ENCODE measurements at places on chromosomes 13 and 19.

DNA sequence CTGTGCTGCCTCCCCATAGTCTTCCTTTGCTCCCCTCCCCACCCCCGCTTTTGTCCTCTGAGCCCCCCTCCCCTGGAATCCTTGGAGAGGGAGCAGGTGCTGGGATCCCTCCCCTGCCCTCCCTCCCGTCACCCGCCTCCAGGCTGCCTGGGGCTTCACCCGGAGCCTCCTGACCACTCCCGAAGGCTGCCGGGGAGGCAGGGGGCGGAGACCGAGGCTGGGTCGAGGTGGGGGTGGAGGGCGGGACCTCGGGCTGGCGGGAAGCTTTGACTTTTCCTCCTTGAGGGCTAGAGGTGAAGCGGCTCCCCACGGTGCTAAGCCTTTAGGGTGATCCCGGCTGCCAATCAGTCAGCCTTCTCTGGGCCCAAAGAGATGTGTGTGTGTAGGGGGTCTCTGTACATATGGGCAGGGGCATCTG lies 1.5 kb downstream of the KMT5C start:
- DNase-seq, result peak; percentile 64

DNA sequence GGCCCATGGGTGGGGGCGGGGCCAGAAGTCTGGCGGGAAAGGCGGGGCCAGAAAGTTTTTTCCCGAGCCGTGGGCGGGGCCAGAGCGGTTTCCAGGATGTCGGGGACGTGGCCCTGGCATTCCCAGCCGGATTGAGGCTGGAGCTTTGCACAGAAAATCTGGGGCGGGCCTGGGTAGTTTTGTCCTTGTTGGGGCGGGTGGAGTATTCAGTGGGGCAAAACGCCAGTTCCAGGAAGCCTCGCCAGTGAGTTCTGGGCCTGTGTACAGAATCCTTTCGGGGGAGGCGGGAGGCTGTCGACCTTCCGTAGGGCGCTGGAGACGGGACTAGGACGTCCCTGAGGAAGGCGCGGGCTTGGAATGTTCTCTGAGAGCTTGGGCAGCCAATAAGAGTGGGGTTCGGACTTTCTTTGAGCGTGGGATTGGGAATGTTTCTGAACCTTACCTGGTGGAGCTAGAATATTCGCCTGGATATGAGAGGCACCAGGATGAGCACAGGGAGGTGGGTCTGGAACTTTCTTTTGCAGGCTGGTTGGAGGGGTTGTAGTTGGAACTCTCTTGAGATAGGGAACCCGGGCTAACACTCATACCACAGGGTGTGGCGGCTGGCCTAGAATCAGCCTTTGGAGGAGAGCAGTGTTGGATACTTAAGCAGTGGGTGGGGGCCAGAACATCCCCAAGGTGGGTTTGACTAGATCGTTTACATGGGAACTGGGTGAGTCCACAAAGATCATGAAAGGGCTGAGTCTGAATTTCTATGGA lies 1.3 kb downstream of the CCDC9 start:
- DNase-seq, result no peak

- DNase-seq, result no peak
Measured at GRCh38 chr19:54317108-54317964, 4.4 kb upstream of the LILRA5 start.

GRCh38 chr13:60944863-60945262 lies 470.8 kb downstream of the PCDH20 start:
- DNase-seq, result no peak

- DNase-seq, result no peak
Measured at GRCh38 chr13:29476046-29476445, 119.4 kb downstream of the SLC7A1 start.

DNA sequence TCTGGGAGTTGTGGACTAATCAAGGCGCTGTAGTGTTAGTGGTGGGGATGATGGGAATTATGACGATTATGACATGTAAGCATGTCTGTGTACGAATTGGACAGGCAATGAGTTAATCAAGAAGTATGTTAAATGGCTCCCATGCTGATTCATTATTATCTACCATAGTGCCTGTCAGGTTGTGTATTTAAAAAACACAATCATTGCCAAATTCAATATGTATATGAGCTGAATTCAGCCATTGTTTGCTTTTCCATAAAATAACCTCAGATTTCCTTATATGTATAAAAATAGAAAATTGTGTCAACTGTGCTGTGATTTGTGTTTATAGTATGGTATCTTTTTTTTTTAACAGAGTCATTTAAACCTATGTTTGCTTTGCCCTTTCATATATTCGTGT lies 37.1 kb downstream of the PCCA start:
- no peak for DNase-seq

- DNase-seq, result peak; percentile 60
Measured at GRCh38 chr13:74061926-74062595, 72.1 kb downstream of the KLF12 start.

GRCh38 chr19:54201172-54201701 lies 579 bp downstream of the RPS9 start:
- no peak for DNase-seq

- no peak for DNase-seq
Measured at GRCh38 chr19:4124638-4125037, 716 bp upstream of the MAP2K2 start.

Data from CD4-positive, alpha-beta T cell treated with Interleukin-21 for 1 hour (primary cell).